ENCODE measurements at places on chromosomes 16 and 17.

GRCh38 chr16:75727221-75727620, 931 bp upstream of the CPHXL start:
- no peak for DNase-seq

DNA sequence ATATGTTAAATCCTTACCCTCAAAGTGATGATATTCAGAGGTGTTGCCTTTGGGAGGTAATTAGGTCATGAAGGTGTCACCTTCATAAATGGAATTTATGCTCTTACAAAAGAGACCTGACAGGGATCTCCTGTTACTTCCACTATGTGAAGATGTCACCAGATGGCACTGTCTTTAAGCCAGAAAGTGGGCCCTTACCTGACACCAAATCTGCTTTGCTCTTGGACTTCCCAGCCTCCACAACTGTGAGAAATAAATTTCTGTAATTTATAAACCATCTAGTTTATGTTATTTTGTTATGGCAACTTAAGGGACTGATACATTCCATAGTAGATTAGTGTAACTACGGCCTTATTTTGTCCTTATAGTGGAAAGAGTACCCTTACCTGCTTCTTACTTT, 358.3 kb upstream of the SALL1 start:
- no peak for DNase-seq

DNA sequence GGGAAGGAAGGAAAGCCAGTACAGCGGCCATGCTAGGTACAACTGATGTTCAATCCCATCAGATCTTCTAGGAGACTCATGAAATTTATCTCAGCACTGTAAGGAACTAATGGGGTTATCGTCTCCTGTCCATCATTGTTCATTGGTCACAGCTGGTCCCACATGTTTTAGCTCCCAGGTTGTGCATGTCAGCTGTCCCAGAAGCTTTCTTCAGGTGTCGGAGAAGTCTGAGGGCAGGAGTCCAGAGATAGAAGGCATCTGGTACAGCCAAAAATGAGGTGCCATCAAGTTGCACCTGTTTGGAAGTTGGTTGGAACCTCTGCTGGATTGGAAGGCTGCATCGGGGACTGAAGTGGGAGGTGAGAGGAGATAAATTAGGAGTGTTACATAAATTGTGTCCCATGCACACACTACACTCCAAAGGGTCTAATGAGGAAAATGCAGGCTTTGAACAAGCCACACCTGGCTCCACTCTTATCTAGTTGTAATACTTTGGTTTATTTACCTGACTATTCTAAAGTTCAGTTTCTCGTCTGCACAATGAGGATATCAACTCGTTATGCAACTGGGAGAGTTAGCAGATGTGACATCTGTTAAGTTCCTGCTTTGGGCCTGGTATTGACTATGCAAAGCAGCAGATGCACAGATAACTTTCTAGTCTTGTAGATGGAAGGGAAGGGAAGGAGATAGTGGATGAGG, 62.9 kb downstream of the MAP2K6 start:
- DNase-seq = no peak

DNA sequence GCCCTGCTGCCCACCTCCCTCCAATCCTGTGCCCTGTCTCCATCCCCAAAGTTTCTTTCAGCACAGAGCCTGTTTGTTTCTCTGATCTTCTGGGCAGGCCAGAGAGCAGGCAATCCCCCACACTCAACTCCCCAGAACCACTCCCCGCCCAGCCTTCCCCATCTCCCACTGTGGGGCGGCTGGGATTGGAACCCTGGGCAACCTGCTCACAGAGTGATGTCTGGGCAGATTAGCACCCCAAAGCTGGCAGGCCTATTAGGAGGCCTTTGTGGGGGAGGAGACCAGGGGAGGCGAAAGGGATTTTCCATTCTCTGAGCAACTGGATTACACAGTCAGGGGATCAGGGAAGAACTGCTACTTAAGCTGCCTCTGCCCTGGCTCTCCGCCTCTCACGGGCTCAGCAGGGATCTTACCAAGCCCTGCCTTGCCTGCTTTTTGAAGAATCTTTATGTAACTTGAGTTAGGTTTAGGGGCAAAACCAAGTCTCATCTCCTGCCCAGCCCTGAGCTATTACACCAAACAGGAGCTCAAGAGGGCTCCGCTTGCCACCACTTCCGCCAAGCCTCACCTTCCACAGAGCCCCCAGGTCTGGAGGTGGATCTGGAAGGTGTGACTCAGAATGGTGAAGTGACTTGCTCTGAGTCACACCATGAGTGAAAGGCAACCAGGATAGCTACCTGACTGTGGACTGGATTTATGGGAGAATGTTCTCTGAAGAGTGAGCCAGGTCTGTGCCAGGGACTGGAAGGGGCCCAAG, 16.0 kb upstream of the LHX1 start:
- DNase-seq = no peak

DNA sequence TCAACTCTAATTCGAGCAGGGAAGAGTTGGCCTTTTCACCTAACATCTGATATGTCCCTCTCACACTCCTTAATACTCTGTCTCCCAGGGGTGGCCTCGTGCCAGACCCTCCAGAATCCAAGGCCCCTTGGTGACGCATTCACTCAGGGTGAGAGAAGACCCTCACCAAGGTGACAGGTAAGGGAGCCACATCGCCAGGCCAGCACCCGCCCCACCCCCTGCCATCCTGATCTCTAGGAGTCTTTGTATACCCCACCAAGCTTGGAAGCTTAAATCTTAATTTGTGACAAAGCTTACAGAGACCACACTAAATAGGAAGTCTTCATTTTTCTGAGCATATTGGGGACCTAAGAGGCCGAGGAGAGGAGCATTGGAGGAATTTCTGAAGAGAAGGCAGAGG, 286.1 kb downstream of the IRF8 start:
- DNase-seq = no peak

DNA sequence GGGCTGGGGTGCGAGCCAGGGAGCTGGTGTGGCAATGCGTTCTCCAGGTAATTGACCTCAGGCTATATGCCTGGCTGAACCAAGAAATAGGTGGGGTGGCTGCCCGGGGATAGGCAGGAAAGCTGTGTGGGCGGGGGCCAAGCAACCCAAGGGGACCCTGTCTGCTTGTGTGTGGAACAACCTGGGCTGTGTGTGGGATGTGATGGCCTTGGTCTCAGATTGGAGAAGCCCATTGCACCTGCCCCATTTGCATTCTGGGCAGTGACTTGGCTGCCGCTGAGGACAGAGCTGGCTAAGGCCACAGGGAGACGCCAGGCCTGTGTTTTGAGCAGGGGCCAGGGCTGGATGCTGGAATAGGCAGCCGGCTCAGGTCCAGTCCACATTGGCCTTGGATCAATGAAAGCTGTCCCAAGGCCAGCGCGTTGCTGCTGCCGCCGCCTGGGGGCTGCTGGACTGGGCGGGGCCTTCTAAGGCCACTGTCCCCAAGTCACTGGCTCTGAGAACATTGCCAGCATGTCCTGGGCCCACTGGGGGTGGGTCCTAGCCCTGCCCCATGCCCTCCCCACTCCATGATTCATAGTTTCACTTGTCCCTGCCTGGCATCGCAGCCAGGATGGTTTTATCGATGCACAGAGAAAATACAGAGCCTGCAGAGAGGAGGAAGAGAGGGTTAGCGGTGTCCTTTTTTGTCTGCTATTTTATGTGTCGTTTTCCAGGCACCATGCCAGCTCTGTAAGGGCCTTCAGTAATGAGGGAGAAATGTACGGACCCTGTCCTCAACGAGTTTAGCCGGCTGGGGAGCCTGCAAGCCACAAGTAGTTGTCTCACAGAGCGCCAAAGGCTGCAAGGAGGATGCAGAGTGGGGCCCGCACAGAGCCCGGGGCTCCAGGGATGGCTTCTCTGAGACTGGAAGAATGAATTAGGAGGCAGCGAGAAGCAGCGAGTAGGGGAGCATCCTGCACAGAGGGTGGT, 43.9 kb downstream of the NKD1 start:
- DNase-seq = peak; percentile 10

DNA sequence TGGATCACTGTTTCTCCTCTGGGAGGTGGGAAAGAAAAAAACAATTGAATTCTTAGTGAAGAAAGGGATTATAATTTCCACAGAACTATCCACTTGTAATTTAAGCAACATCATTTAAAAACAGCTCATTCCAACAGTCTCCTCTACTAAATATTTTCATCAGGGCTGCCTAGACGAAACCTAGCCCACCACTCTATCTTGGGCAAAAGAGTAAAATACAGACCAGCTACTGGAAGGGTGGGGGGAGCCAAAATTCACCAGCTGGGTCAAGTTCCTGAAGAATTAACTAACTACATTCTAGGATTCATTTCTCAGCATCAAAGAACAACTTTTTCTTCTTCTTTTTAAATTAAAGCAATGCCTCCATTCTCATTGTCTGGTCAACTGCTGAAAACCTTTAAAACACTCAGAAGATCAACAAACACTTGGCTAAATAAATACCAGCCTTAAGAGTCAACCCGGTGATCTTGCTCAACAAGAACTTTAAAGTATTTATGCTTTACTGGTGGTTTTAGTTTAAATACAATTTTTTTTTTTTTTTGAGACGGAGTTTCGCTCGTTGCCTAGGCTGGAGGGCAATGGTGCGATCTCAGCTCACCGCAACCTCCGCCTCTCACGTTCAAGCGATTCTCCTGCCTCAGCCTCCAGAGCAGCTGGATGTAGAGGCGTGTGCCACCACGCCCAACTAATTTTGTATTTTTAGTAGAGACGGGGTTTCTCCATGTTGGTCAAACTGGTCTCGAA, 25.2 kb downstream of the KANSL1 start:
- DNase-seq = no peak

GRCh38 chr17:37547986-37548385, 58.3 kb downstream of the DUSP14 start:
- DNase-seq = no peak

DNA sequence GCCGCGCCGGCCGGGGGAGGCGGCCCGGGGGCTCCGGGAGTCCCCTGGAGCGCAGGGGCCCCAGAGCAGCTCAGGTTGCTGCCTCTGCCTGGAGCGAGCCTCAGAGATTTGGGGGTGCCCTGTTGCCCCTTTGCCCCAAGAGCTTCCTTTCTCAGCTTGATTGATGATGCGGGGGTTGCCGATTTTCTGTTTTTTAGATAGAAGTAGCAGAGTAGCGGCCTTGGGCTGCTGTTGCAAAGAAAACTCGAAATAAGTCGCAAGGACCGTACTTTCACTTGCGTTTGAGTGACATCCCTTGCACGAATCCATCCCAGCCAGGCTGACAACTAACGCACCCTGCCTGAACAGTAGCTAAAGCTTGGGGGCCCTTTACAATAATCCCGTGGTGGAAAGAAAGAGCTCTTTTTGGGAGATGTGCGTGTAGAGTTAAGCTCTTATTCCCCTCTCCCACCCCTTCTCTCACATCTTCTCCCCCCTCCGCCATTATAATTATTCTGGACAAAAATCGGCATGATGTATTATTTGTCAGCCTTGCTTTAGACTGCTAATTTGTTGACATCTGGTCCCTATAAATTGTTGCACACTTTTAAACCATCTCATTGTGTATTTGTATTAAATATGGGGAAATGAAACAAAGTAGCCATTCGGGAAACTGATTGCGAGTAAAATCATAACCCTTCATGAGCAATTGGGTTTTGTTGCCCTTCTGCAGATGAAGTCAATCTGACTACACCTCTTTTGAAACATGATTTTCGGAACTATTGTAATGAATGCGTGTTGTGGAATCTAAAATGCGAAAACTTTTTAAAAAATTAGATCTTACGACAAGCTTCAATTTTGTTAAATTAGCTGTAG, 873 bp downstream of the USP10 start:
- no peak for DNase-seq

DNA sequence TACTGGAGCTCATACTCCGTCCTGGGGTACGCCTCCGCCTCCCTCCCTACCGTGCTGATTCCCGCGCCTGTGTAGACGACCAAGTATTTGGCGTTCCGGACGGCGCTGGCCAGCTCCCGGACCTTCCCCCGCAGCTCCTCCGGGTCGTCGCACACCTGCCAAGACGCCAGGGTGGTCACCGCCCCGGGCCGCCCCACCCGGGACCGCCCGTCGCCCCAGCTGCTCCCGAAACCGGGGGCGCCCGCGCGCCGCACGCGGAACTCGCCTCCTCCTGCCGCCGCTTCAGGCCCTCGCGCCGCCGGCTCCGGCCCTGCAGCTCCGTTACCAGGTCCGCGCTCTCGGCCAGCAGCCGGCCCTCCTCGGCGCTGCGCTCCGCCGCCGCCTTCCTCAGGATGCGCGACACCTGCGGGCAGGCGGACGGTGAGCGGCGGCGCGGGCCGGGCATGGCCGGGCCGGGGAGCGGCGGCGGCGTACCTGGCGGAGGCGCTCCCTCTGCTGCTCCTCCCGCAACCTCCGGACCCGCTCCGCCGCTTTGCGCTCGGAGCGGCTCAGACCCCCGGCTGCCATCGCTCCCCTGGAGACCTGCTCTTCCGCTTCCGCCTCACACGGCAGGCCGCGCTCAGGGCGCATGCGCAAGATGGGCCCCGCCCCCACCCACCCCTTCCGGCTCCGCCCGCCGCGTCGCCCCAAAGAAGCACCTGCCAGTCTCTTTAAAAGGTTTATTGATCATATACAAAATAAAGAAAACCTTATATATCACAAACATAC, at the start of gene SIRT7:
Gene SIRT7 (minus strand): TSS at position 612 of the 768 bp plus-strand sequence. CDS start 45 bp downstream, at position 567.
- DNase-seq = peak; percentile 59

DNA sequence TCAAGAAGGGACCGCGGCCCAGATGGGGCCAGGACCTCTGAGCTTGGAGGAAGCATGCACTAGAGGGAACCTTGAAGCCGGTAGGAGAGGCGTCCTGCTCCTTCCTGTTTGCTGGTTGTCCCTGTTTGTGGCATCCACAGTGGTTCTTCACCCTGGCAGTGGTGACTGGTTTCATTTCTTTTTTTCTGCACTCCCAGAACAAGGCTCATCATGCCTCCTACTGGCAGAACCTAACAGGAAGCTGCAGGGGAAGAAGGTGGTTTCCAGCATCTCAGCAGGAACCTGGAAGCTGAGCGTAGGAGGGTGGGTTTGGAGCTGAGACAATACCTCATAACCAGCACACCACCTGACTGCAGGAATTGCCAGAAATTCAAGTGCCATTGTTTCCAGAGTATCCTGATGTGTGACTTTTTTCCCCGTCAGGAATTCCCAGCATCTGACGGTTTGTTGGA, 5.8 kb downstream of the TMEM231 start:
- no peak for DNase-seq

DNA sequence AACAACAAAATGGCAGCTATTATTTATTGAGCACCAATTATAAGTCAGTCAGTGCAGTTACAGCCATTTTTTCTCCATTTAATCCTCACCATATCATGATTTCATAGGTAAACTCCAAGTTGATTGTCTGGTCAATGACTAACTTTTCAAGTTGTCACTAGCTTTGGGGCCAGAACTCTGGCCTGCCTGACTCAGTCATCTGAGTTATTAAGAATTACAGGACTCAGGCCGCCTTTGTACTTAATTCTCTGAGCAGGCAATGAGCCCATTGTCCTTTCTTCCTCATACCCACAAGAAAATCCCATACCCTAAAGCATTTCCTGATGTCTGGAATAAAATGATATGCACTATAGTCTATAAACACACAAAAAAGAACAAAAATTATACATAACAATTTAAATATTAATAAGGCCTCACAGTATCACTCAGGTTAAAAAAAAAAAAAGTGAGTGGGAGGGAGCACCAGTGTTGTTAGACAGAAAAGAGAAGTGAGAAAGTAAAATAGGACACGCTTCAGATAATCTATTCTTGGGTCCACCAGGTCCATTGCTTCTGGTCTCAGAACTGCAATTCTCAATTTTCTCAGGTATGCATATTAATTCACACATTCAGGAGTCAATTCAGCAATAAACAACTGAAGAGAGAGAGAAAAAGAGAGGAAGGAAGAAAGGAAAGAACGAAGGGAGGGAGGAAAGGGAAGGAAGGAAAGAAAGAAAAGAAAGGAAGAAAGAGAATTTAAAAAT, 70.2 kb downstream of the SPAG9 start:
- no peak for DNase-seq

- DNase-seq = no peak
Measured at GRCh38 chr16:17777408-17777863, 306.7 kb upstream of the XYLT1 start.

GRCh38 chr17:31390426-31390747, 1.1 kb upstream of the RAB11FIP4 start:
- no peak for DNase-seq
